Bronchial epithelial cell (primary cell): ENCODE measurements at places on chromosomes 1 and 21. TPM values are rescaled to one million over a fixed set of nuclear protein-coding genes. Genes with fewer than 3 reads are reported as not detected.

The TRIM17 gene
- total RNA-seq, result 1.6 and 2.4 TPM in 2 replicates

GRCh38 chr1:147083919-147084272 lies 88.4 kb downstream of the PRKAB2 start:
- no peak for DNase-seq

The LCE1A gene
- total RNA-seq, result not detected in 2 replicates

DNA sequence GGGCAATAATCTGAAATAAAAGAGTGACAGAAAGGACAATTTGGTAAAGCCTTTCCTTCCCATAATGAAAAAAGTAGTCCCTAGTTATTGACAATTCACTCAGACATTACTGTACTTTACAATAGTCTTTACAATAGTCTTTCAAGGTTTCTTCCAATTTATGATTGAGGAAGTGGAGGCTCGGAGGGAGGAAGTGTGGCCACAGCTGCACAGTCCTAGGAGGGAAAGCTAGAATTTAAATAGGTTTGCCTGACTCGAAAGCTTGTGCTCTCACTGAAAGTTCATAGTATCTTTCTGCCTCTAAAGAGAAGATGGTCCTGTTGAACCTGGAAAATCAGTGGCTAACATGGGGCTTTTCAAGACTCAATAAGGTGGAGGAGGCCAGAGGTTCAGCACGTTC lies 203.2 kb downstream of the SDCCAG8 start:
- DNase-seq, result no peak

DNA sequence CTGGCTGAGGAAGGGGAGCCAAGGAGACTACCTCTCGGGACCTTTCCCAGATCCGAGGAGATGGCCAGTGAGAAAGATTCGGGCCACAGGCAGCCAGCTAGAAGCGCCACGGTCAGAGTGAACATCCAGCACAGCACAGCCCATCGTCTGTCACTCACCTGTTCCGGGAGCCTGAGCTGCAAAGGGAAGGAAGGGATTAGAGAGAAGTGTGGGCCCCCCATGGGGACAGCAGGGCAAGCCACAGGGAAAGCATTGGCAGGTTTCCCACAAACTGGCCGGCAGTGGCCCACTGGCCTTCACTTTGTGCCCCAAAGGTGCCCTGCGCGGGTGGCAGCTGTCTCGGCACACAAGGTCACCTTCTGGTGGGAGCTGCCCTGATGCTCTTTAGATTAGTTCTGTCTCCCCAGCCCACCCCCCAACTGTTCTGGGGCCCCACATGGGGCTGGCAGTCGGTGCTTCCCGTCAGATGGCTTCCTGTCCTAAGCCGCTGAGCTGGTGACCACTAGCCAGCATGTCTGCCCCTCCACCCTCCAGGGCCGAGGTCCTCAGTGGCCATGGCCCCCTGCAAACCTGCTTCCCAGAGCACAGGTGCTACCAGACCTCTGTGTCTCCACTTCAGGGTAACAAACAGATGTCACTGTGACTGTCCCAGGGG lies 56.7 kb downstream of the LACTBL1 start:
- DNase-seq, result no peak

The SDC3 gene
- total RNA-seq, result 2.4 and 4.7 TPM in 2 replicates

DNA sequence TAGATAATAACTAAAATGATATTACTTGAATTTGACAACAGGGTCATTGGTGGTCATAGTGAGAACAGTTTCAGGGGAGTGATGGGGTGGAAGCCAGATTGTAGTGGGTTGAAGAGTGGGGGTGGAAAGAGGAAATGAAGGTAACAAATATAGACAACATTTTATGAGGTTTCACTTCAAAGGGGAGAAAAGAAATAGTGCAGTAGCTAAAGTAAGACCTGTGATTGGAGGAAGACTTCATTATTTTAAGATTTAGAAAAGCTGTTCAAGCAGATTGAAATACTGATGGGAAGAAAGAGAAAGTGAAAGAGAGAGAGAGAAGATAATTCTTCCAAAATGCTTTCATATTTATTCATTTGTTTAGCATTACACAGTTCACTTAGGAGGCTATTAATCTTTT lies 52.0 kb upstream of the KCNA3 start:
- no peak for DNase-seq

The NDUFS5 gene
- 417 and 613 TPM in 2 replicates for total RNA-seq

DNA sequence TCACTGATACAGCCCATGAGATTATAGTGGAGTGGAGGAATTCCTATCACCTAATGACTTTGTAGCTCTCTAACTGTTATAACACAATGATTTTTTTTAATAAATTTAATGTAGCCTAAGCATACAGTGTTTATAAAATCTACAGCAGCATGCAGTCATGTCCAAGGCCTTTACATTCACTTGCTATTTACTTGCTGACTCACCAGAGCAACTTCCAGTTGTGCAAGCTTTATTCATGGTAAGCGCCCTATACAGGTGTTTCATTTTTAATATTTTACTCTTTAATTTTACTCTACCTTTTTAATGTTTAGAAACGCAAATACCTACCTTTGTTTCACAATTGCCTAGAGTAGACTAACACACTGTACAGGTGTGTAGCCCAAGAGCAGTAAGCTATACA lies 1652.2 kb downstream of the BRINP3 start:
- peak; percentile 21 for DNase-seq

DNA sequence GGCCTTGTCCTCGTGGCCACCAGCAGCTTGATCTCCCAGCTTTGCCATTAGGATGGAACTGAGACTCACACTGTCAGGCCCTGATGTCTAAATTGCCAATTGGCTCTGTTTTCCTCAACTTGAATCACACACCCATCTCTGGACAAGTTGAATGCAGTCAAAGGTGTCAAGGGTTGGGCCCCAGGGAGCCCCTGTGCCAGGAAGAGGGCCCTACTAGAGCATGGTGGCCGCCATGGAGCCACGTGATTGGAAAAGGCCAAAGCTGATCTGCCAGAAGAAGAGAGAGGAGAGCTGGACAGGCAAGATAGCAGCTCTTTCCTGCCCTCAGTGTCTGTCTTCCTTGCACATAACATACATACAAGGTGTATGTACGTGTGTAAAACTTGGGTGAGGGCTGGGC lies 54.9 kb upstream of the NEK2 start:
- no peak for DNase-seq

The RRAGC gene
- total RNA-seq, result 21.0 and 23.4 TPM in 2 replicates

- peak; percentile 50 for DNase-seq
Observed at GRCh38 chr1:85584923-85585322, 4.4 kb downstream of the CCN1 start.

The S100A14 gene
- total RNA-seq, result 1,221 and 1,339 TPM in 2 replicates

DNA sequence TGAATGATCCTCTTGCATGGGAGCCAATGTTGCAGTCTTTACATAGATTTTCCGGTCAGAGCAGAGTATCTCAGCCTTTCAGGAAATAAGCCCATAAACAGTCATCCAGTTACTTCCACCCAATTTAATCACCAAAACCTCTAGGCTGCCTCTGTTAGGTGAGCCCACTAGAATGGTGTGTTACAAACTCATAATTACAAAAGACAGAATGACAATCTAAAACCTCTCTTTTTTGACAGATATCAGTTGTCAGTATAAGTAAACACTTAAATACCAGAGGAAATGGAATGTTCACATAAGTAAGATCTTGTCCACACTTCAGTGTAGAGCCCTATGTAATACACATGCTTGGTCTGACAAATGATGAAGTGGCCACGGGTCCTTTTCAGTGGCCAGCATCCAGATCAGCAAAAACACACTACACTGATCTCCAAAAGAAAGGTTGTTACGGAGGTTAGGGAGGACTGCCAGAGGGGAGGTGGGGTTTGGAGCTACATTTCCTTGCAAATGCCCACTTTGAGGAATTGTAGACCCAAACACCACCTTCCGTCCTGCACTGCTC lies 71.3 kb upstream of the FBXO28 start:
- no peak for DNase-seq

- DNase-seq, result no peak
Observed at GRCh38 chr1:171841931-171842761, 848 bp downstream of the DNM3 start.

GRCh38 chr1:175734642-175735041 lies 8.8 kb downstream of the TNR start:
- DNase-seq, result no peak

The CLCA1 gene
- 0.26 TPM in 1 of 2 replicates, not detected in the other for total RNA-seq

DNA sequence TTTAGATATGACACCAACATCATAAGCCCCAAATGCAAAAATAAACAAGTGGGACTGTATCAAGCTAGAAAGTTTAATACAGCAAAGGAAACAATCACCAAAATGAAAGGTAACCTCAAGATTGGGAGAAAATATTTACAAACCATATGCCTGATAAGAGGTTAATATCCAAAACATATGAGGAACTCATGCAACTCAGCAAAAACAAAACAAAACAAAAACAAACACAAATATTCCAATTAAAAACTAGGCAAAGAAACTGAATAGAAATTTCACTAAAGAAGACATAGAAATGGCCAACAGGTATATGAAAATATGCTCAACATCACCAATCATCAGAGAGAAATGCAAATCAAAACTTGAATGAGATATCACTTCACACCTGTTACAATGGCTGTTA lies 116.5 kb upstream of the ATP1B1 start:
- no peak for DNase-seq

The XCL1 gene
- total RNA-seq, result not detected in 2 replicates

GRCh38 chr1:27233667-27234048 lies 774 bp upstream of the WDTC1 start:
- DNase-seq, result no peak

DNA sequence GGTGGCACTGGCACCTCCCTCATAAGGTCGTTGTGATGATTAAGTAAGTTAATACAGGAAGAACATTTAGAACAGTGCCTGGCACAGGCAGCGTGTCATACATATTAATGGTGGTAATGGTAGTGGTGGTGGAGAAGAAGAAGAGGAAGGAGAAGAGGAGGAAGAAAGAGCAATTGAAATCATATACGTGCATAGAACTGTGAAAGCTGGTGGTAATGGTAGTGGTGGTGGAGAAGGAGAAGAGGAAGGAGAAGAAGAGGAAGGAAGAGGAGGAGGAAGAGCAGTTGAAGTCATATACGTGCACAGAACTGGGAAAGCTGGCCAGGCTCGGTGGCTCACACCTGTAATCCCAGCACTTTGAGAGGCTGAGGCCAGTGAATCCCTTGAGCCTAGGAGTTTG lies 121.3 kb upstream of the HOOK1 start:
- no peak for DNase-seq

GRCh38 chr1:232593717-232594502 lies 36.0 kb downstream of the SIPA1L2 start:
- DNase-seq, result peak; percentile 73

- DNase-seq, result no peak
Observed at GRCh38 chr1:7596126-7596965, 174.8 kb upstream of the VAMP3 start.

The ETV3L gene
- not detected in 2 replicates for total RNA-seq

- no peak for DNase-seq
Observed at GRCh38 chr1:30892671-30893073, 15.9 kb downstream of the SDC3 start.

The ZBTB8B gene
- not detected in 2 replicates for total RNA-seq

- DNase-seq, result no peak
Observed at GRCh38 chr1:185318431-185319138, 1.5 kb upstream of the IVNS1ABP start.

The LRRC39 gene
- total RNA-seq, result 0.13 and 0.53 TPM in 2 replicates

The NAXE gene
- 142 and 154 TPM in 2 replicates for total RNA-seq

DNA sequence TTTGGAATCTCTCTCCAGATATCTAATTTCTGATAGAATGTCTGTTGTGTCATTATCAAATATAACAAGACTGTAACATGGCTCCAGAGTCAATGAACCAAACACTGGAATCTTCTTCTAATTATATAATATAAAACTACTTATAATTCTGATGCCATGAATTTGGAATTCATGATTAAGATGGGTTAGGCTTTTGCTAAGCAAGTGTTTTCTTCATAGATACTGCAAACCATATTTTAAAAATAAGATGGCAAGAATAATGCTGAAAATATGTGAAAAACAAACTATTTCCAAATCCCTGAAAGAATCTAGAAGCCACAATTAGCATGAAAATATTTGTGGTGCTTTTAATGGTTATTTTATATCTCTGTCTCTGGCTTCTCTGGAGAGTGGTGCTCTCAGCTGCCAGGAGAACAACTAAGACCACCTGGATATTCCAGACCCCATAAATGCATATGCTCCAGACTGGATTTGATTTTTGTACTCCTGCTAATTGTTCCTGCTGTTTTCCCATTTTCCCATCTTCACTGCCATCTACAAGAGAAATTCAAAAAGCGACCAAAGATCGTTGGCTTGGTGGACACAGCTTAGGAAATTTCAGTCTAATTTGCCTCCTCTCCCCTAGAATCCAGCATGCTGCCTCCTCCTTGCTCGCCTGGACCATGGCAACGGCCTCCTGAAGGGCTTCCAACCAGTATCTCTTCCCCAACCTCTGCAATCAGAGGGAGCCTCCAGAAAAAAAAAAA lies 418.9 kb downstream of the SETD4 start:
- DNase-seq, result no peak

- DNase-seq, result no peak
Observed at GRCh38 chr1:34362949-34363348, 186.2 kb downstream of the C1orf94 start.

- no peak for DNase-seq
Observed at GRCh38 chr21:41290106-41290799, 26.3 kb upstream of the FAM3B start.

DNA sequence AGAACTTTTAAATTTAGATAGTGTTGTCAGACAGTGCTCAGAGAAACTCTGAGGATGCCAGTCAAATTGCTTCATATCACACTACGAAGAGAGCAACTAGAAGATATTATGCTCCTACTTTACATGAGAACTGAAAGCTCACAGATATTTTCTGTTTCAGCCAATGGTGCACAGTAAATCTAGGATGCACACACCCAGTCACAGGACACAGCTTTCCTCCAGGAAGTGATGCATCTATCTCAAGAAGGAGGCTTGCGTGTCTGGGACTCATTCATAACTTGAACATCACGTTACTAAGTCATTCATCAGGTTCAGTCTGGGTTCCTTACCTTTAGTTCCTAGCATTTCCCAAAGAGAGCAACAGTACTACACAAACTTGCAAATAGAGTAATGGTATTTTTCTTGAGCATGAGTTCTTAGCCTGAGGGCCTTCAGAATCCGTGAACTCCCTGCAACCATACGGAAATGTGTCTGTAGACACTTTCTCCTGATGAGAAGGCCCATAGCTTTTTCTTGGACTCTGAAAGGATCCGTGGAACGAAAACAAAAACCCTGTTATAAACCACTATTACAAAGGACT lies 12.2 kb downstream of the ZNF697 start:
- DNase-seq, result peak; percentile 44

The CYP4X1 gene
- total RNA-seq, result under 0.01 and 0.13 TPM in 2 replicates

DNA sequence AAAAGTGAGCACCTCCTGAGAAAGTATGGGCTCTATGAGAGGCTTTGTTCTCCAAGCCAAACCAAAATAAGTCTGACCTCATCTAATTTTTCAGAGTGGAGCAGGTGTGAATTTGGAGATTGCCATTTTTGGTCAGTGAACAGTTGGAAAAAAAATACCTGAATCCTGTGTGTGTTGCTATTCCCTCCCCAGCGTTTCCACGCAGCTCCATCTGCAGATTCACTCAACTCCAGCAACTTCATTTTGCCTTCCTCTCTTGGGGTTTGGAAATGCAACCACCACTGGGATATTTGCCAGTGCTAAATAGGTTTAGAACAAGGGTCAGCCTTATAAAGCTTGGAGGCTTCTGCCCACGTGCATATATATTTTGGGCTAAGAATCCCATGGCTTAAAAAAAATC lies 11.2 kb downstream of the CASQ2 start:
- no peak for DNase-seq
